ENCODE measurements at places on chromosomes 2 and 18.

DNA sequence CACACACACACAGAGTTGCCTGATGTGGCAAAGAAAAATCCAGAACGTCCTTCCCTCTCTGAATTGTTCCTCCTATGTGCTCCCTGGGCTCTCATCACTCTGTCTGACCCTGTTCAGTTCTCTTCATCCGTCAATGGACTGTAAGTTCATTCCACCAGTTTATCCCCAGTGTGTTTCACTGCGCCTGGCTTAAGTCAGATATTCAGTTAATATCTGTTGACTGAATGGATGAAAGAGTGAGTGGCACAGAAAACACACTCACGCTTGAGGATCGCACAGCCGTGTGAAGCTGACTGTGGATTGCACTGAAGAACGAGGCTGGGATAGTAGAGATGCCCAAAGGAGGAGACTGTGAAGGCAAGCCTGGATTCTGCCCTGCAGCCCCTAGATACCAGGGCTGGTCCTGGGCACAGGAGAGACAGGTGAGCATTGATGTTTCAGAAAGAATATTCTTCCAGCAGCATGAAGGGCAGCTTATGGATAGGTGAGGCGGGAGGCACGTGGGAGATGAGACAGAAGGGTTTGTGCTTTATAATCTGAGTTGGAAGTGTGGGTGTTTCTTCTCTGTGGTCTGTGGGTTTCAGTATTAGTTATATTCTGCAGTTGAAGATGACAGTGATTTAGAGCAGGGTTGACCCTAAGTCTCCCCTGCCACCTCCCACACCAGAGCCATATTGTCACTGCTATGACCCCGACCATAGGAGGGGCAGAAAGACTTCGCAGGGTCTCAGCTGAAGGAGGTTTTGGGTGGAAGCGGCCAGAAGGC is 129.9 kb downstream of the SOCS6 start:
- DNase-seq = no peak

- no peak for DNase-seq
Observed at GRCh38 chr2:215002500-215002899, 135.9 kb downstream of the ABCA12 start.

- DNase-seq = no peak
Observed at GRCh38 chr2:216872040-216872439, 12.2 kb upstream of the TNP1 start.

DNA sequence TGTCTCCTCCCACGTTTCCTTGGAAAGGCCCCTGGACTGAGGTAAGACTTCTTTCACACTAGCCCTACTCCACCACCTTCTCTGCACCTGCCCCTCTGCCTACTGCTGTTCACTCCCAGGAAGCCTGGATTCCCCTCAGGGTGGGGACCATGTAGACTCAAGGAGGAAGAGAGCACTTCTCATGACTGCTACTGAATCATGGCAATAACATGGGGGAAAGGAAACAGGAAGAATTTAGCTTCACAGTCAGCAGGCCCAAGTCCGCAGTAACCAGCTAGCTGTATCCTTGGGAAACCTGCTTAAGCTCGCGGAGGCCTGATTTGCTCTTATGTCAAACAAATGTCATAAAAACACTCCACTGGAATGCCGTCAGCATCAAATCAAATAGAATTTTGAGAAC is 126.2 kb upstream of the CAPN13 start:
- no peak for DNase-seq

DNA sequence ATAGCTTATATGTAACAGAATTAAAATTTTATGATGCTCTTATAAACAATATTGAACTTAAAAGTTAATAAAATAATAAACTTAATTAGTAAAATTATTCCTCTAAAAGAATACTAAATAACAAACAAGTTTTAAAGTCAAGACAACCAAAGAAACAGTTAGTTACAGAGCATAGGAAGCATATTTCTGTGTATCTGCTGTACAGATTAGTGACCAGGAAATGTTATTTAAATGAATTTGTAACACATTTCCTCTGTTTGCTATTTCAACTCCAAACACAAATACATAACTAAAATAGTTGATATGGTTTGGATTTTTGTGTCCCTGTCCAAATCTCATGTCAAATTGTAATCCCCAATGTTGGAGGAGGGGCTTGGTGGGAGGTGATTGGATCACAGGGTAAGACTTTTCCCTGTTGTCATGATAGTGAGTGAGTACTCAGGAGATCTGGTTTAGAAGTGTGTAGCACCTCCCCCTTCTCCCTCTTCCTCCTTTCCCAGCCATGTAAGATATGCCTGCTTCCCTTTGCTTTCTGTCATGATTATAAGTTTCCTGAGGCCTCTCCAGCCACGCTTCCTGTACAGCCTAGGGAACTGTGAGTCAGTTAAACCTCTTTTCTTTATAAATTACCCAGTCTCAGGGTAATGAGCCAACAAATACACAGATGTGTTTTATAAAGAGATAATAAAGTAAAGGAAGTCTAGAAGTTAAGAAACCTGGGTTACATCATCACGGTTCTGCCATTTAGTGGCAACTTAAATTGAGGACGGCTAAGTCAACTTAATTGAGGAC is 51.8 kb downstream of the ROCK2 start:
- DNase-seq = no peak

DNA sequence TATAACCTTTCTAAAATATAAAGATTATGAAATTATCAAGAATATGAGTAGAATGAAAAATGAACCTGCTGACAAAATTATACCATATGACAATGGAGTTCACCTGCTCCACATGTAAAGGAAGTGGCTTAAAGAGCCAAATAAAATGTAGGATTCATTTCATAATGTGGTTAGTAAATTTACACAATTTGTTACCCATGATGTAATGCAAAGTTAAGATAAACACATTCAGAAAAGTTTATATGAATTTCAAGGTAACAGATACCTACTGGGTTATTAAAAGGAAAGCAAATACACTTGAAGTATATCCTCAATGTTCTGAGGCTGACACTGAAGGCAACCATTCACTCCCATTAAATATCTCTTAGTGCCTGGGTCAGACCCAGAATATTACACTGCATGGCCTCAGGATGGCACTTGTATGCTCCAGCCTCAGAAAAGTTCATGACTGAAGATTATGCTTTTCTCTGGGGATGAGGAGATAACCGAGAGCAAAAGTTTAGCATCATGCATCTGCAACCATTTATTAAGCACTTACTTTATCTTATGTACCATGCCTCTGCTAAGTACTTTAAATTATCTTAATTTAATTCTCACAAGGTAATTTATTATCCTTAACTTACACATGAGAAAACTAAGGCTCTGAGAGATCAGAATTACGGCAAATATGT is 6.2 kb downstream of the STRN start:
- no peak for DNase-seq

DNA sequence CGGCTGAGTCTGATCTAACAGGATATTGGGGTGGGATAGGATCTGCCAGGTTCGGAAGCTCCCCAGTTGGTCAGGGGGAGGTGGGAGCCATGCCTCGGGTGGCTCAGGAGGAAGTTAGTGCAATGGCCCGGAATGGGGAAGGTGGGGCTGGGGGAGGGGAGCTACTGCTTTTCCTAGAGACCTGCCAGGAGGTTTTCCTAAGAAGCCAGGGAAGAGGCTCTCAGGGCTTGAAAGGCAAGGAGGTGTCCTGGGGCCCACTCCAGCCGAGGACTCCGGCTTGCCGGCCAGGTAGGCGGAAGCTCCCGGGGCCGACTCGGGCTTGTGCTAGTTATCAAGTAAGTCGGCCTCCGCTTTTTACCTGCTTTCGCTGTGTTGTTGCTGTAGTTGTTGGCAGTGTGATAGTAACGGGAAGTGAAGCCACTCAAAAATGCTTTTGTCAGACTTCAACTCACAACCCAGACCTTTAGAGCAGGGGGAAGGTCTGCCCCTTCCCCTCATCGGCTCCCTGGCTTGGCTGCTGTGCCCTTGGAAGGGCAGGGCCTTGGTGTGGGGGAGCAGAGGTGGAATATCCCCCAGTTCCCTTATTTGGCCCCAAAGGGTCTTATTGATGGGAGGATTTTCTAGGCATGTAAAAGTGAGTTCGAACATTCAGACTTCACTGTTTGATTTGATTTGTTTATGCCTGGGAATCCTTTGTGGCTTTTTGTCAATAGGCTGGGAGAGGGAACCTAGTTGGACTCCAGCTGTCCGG is 5.4 kb downstream of the GDF7 start:
- no peak for DNase-seq

DNA sequence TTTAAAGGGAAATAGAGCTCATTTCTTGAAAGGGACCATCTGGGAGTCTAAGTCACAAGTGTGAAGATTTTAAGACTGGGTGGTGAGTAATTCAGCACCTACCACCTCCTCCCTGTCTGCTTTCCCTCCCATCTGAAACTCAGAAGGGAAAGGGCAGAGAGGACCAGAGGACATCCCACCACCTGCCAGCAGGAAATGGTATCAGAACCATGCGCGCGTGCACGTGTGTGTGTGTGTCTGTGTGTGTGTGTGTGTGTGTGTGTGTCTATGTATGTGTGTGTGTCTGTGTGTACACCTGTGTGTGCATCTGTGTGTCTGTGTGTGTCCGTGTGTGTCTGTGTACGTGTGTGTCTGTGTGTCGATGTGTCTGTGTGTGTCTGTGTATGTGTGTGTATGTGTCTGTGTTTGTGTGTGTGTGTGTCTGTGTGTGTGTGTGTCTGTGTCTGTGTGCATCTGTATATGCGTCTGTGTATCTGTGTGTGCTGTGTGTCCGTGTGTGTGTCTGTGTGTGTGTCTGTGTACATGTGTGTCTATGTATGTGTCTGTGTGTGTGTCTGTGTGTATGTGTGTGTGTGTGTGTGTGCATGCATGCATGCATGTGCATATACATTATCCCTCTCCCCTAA is 76.8 kb downstream of the ZFP36L2 start:
- no peak for DNase-seq

DNA sequence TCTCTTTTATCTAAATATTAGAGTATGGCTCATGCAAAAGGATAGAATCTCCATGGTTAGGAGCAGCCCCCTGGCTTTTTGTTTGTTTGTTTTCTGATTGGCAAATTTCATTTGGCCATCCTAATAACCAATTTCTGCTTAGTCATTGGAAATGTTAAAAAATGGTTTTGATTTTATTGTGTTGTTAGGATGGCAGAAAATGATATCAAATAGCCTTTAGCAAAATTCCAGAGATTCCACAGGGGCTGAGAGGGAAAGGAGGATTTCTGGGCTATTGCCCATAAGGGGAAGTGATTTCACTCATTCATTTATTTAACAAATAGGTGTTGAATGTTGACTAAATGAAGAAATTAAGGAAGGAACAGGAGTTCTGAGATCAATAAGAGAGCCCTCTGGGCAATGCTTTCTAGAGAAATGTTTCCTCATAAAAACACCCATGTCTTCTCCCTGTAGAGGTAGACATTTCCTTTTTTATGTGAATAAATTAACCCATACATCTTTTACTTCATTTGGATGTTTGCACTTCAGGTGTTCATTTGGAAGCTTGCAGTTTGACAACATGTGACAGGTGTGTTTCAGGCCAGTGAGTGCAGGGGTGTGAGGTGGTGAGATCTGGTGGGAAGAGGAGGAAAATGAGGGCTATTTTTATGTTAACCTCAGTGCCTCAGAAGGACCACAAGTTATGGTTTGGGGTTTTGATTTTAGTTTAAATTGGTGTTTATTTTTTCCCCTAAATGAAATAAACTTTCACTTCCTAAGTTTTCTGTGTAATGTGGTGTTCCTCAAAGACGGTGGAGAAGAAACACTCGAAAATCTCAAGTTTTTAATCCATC is 61.7 kb upstream of the EPC2 start:
- no peak for DNase-seq

DNA sequence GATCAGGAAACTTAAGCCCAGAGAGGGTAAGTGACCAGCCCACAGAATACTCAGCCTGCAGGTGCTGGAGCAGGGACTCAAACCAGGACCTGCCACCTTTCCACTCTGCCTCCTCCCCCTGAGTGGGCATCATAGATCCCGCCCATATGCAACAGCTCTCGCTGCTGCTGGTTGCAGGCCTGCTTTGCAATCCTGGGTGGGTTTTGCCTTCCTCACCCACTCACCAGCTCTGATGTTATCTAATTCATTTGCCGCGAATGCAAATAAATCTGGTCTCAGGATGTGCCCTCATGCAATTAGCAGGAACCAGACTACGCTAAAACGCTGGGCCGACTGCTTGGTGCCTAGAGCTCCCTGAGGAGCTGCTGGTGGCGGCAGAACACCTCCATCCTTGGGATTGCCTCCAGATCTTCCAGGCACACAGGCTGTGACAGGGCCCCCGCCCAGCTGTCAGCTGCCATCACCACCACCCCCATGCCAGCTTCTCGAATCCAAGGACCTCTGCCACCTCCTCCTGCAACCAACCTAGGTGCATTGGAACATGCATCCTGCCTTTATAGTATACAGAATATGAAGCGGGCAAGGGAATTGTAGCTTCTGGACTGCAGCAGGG is 28.8 kb downstream of the CNGA3 start:
- DNase-seq = no peak

GRCh38 chr18:51430538-51430937 is 233.1 kb upstream of the MEX3C start:
- DNase-seq = no peak

GRCh38 chr2:53629501-53629900 is 138.1 kb upstream of the CHAC2 start:
- no peak for DNase-seq

DNA sequence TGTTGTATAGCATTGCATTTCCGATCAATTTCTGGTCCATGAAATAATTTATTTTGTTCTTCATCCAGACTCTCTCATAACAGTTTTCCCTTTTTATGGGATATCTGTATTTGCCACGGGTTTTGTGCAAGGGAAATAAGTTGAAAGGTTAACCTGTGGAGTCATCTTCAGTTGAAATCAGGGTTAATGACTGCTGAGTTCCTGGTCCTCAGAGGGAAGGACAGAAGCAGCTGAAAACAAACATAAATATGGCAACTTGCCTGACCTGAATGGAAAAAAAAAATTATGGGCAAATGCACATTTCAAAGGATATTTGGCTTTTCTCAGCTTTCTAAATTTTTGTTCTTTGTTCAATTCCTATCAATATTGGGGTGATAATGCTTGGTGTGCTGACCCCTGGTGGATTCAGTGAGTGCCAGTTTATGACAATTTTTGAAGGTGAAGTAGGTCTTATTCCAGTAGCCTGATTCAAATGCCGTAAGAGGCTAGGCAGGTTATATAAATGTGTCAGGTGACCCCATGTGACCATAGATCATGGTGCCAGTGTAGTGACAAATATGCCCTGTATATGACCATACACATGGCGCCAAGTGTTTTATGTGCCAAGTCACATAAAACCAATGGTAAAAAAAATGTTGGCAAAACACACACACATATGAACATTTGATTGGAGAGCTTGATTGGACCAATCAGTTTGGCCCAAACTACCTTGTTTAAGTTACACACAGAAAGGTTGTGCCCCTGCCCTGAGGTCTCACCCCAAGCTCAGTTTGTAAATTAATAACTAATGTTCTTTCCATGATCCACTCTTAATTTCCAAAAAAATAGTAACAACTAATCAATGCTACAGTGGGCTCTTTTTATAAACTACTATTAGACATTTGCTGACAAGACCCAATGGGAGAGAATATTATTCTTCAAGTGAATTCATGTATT is 47.6 kb upstream of the FAM124B start:
- DNase-seq = no peak
